ENCODE measurements at places on chromosomes 6 and 20.

- no peak for DNase-seq
Observed at GRCh38 chr6:81228912-81229555, 523.4 kb downstream of the TENT5A start.

GRCh38 chr20:60482221-60483008, 524.2 kb downstream of the CDH26 start:
- DNase-seq = no peak

DNA sequence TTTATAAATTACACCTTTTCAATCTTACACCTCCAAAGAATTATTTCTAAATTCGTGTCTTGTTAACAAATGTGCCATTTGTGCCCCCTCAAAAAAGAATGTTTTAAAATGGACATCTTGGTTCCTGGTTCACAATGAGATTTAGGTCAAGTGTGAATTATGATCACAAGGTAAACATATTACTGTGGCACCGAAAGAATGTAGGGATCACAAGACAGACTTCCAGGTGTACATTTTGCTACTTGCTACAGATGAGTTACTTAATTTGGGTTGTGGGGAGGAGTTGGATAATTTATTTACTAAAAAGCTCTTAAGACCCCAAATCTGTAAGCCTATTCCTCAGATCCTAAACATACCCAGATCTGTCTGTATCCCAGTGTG, 25.0 kb upstream of the ADTRP start:
- no peak for DNase-seq

GRCh38 chr6:161200610-161201370, 73.1 kb downstream of the AGPAT4 start:
- peak; percentile 35 for DNase-seq

DNA sequence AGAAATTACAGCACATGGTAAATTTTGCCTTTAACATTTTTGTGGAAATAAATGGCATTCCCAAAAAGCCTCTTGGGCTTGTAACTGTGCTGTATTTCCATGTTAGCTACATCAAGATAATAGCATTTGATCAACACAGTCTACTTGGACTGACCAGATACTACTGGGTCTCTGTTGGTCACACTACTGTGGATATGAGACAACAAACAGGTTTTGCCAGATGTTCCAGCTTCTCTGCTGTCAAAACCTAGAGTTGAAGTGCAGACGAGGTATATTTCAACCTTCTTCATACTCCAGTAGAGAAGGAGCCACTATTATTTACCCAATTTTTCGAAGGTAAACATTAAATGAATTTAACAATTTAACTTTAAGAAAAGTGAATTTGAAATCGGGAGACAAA, 284.7 kb upstream of the CITED2 start:
- no peak for DNase-seq

DNA sequence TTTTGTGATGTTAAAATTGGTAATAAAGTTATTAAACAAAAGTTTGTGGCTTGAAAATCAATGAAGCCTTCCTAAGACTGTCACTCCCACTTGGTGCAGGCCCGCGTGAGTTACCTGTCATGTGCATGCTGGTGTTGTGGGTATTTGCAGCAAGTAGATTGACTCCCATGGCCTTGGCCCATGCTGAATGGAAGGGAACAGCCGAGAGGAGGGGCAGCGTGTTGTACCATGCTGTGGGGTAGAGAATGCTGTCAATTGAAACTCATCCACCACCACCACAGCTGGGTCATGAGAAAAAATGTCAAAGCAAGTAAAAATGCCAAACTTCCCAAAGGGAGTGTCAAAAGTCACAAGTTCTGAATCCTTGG, 12.7 kb upstream of the VNN1 start:
- DNase-seq = no peak

- DNase-seq = no peak
Observed at GRCh38 chr20:21240394-21240793, 62.7 kb upstream of the XRN2 start.

GRCh38 chr20:56468316-56469076, at the start of gene RTF2:
Gene RTF2 (plus strand): TSS chr20:56468627. CDS start chr20:56468698, 71 bp downstream.
- peak; percentile 89 for DNase-seq

GRCh38 chr6:101544286-101544685, 150.8 kb downstream of the GRIK2 start:
- DNase-seq = no peak

GRCh38 chr6:64062960-64063683, 427.5 kb downstream of the PHF3 start:
- DNase-seq = no peak

DNA sequence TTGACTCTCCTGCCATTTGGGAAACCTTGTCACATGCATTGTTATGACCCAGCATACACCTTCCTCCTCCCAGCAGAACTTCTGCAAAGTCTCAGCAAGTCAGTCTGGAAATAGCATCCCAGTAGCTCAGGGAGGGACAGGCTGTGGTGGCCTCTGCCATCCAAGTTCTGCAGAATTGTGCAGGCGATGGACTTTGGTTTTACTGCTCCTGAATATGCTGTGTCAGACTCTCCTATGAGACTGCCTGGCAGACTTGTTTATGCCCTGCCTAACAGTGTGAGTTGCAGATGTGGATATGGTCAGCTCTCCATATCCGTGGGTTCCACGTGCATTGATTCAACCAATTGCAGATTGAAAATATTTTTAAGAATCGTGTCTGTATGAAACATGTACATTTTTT, 52.8 kb downstream of the SNRNP48 start:
- DNase-seq = no peak

GRCh38 chr6:25056130-25056529, 120.4 kb upstream of the RIPOR2 start:
- DNase-seq = no peak

DNA sequence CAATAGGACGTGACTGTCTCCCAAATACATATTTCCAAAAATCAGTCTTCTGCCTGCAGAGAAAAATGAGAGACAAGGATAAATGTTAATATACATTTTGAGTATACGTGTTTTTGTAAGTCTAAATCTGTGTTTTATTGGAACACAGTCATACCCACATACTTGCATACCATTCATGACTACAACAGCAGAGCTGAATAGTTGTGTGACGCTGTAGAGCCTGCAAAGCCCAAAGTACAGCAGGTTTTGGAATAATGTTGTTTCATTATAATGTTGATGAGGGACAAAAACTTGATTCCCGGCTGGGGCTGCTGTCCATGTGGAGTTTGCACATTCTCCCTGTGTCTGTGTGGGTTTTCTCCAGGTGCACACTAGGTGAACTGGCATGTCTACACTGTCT, 23.8 kb upstream of the FBXO9 start:
- DNase-seq = no peak

DNA sequence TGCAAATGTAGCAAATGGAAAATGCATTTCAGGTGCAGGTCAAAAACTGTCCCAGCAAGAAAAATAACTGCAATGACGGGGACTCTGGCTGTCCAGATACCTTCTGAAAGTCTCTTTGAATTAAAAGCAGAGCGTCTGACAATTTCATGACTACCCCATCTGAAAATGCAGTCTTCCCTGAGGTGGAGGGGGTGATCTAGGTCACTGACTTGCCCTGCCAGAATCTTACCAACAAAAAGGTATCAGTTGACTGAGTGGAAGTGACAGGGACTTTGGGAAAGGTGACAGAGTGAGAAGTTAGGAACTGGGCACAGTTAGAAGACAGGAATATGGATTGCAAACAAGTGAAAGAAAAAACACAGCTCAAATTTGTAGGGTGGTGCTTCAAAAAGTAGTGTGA, 402.2 kb downstream of the DHX35 start:
- no peak for DNase-seq

DNA sequence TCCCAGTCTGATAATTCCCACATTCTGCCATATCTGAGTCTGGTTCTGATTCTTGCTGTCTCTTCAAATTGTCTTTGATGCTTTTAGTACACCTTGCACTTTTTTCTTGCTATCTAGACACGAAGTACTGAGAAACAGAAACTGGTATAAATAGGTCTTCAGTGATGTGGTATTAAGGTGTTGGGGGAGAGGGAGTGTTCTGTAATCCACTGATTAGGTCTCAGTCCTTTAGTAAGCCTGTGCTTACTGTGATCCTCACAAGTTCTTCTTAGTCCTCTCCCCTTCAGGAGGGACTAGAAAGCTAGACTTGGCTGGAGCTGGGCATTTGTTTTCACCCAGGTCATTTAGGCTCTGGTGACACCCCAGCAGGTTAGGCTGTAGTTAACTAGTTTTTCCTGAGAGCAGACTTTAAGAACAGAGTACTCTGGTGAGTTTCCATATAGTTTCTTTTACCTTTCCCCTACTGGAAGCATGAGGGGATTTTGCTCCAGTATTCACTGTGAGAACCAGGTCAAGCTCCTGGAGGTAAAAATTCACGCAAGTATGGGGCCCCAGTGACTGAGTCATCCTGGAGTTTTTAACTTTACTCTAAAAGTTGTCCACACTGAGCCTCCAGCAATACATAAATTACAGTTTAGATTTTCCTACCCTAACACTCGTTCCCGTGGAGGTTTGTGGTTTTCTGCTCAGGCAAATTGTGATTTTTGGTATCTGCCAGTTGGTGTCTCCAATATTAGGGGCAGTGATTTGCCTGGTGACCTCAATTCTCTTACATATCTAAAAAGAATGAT, 154.6 kb downstream of the CDKAL1 start:
- DNase-seq = peak; percentile 70

- no peak for DNase-seq
Observed at GRCh38 chr20:60381643-60382400, 423.6 kb downstream of the CDH26 start.

DNA sequence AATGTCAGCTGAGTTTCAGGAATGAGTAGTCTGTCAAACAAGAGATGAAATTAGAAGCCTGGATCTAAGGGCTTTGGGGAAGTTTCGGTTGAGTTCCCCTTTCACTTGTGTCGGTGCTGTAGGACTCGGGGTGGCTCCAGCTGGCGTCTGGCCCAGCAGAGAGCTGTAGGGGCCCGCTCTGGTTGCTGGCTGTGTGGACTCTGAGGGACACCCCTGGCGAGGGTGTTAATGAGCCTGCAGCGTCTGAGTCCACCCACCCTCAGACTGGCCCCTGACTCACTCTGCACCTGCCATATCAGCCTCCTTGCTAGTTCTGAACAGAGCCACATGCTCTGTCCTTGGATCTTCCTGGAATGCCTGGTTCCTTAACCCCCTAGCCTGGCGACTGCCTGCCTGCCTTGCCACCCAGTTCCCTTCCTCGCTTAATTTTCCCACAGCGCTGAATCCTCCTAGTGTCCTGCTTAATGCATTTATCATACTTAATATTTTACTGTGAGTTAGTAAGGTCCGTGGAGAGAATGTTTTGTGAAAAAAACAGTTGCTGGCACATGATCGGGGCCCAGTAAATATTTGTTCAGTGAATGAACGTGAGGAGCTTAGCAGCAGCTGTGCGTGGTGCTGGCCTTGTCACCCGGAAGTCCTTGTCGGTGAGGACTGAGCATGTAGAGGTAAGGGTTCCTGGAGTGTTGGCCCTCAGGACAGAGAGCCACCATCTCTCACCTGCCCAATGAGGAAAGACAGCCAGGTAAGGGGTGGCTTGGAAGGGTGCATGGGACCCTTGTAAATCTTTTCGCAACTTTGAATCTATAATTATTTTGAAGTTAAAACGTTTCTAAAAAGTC, 1.6 kb downstream of the DNAJC5 start:
- peak; percentile 21 for DNase-seq

DNA sequence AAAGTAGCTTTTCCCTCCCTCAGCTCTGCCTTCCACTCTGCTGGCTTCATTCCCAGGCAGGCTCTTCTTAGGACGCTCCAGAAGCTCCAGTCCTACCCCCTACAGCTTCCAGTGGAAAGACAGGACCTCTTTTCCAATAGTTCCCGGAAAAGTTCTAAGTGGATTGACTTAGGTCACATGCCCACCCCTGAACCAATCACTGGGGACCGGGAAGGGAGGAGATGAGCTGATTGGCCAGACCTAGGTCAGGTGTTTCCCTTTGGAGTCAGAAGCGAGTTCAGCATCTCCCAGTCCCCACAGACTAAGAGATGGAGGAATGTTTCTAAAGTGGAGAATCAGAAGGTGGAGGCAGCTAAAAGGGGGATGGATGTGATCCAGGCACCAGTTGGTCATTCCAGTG, 62.9 kb upstream of the KCNG1 start:
- DNase-seq = no peak

DNA sequence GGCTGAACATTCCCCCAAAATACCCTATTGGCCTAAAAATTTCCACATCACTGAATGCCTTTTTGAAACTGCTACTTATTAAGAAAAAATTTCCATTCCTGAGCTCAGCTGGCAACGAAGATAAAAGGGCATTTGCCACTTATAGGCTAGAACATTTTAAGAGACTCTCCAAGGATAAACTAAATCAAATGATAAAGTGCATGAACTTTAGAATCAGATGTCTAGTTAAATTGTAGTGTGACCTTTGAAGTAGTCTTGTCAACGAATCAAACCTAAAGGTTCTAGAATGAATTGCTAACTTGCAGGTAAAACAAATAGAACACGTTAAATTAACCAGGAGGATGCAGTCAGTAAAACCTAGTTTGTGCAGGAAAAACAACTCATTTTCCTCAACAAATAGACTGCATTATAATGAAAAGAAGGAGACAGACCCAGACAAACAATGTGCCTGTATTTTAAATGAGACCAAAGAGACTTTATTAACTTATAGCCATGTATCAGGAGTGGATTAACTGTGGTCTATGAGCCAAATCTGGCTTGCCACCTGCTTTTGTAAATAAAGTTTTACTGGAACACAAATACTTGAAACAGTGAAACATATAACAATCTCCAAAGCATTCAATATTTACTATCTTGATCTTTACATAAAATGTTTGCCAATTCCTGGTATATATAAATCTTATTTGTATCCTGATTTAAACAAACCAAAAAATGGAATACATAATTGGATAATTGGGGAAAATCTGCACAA, 184.4 kb downstream of the MEI4 start:
- DNase-seq = no peak

DNA sequence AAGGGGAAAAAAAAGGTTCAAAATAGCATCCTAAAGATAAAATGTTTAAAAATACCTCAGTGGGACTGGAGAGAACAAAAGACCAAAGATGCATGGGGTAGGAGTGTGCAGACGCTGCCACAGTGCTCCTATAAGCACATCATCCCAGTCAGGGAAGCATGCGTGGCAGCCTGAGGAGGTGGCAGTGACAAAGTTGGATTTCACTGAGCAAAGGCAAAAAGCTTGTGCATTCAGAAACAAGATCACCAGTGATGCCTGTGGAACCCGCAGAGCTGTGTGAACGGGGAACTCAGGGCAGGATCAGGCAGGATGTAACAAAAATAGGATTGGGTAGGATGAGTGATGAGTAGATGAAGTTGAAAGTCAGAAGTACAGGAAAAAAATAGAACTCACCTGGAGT, 116.1 kb downstream of the RIMS1 start:
- no peak for DNase-seq

- no peak for DNase-seq
Observed at GRCh38 chr6:167721291-167721690, 105.4 kb upstream of the AFDN start.

GRCh38 chr6:134029495-134030455, 22.6 kb downstream of the SLC2A12 start:
- DNase-seq = no peak

- no peak for DNase-seq
Observed at GRCh38 chr20:9172851-9173250, 104.0 kb downstream of the PLCB4 start.
